ENCODE measurements at places on chromosomes 7 and 10.

GRCh38 chr7:4042402-4043045 is 639.6 kb upstream of the FOXK1 start:
- H3K36me3 ChIP-seq = no peaks in the 10 kb centered on the region

- H3K4me1 ChIP-seq = no peaks in the 10 kb centered on the region
- no peak overlapping the region for H3K4me3 ChIP-seq
- DNase-seq = no peak
- peaks cover 2% of the 10 kb centered on the region for H3K27me3 ChIP-seq
- no peak overlapping the region for H3K27ac ChIP-seq
These were observed 34.8 kb downstream of the SVOPL start for GRCh38 chr7:138666385-138666784.

DNA sequence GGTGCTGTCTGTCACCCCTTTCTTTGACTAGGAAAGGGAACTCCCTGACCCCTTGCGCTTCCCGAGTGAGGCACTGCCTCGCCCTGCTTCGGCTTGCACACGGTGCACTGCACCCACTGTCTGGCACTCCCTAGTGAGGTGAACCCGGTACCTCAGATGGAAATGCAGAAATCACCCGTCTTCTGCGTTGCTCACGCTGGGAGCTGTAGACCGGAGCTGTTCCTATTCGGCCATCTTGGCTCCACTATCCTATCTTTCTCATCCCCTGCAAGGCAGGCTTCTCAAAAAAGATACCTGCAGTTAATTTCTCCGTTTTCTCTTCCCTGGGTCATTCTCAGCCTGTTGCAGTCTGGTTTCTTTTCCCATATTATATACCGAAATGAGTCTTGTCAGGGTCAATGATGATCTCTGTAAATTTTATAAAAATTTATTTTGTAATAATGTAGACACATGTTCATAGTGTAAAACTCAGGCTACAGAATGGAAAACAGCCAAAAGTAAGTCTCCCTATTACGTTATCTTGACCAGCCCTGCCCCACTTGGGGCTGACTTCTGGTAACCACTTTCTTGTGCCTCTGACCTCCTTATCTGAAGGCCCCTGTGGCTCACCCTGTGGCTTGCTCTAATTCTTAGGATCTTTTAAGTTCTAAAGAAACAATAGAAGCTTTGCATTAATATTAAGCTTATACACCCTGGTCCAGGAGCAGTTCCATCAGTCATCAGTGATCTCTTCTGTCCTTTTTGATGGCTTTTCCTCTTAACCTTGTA is 20.7 kb downstream of the BLVRA start:
- H3K36me3 ChIP-seq = peaks cover 26% of the 10 kb centered on the region
- no peak overlapping the region for H3K27ac ChIP-seq
- no peak for DNase-seq
- H3K4me1 ChIP-seq = no peaks in the 10 kb centered on the region
- H3K4me3 ChIP-seq = no peak overlapping the region

GRCh38 chr10:123069246-123069986 is 60.6 kb downstream of the ACADSB start:
- no peak overlapping the region for H3K27ac ChIP-seq
- H3K27me3 ChIP-seq = peaks cover 2% of the 10 kb centered on the region
- no peak overlapping the region for H3K4me3 ChIP-seq
- peaks cover 8% of the 10 kb centered on the region for H3K36me3 ChIP-seq
- H3K4me1 ChIP-seq = no peaks in the 10 kb centered on the region
